ENCODE measurements at places on chromosomes 3 and 15. TPM values are rescaled to one million over a fixed set of nuclear protein-coding genes. Genes with fewer than 3 reads are reported as not detected.

DNA sequence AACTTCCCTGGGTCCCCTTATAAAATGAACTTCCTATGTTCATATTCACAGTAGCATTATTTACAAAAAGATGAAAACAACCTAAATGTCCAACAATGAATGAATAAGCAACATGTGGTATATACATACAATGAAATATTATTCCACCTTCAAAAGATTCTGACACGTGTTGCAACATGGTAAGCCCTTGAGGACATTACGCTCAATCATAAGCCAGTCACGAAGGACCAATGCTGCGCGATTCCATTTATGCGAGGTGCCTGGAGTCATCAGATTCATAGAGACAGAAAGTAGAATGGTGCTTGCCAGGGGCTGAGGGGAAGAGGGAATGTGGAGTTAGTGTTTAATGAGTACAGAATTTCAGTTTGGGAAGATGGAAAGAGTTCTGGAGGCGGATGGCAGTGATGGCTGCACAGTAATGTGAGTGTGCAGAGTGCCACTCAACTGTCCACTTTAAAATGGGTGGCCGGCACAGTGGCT lies 88.8 kb upstream of the ALDH1A3 start:
- H3K27me3 ChIP-seq, result peaks cover 22% of the 10 kb centered on the region
- no peak for DNase-seq
- no peak overlapping the region for H3K4me3 ChIP-seq
- no peaks in the 10 kb centered on the region for H3K36me3 ChIP-seq
- H3K27ac ChIP-seq, result no peak overlapping the region

GRCh38 chr3:98567666-98568270 lies 25.6 kb downstream of the CPOX start:
- H3K4me1 ChIP-seq, result peaks cover 40% of the 10 kb centered on the region
- H3K27me3 ChIP-seq, result no peaks in the 10 kb centered on the region
- H3K36me3 ChIP-seq, result no peaks in the 10 kb centered on the region
- peak overlapping the region; percentile 100 for H3K27ac ChIP-seq
- H3K4me3 ChIP-seq, result peak overlapping the region; percentile 33

DNA sequence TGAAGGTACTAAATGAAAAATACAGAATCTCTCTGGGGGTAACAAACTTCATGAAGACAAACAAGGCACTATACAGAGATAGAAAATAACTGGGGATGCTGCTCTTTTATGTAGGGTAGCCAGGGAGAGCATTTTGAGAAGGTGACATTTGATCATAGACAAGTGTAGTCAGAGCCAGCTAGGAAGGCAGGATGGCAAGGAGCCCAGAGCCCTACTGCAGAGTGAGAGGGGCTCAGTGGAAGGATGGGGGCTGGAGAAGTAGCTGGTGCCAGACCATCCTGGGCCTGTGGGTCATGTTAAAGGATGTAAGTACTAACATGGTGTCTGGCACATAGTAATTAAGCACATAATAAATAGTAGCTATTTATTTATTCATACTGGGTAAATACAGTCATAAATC lies 133.6 kb downstream of the MEIS2 start:
- H3K4me3 ChIP-seq, result no peak overlapping the region
- H3K4me1 ChIP-seq, result no peaks in the 10 kb centered on the region
- no peak overlapping the region for H3K27ac ChIP-seq
- H3K36me3 ChIP-seq, result no peaks in the 10 kb centered on the region
- DNase-seq, result no peak

GRCh38 chr3:31917303-31918005 lies 63.6 kb downstream of the OSBPL10 start:
- H3K27me3 ChIP-seq, result no peaks in the 10 kb centered on the region
- DNase-seq, result no peak
- H3K36me3 ChIP-seq, result no peaks in the 10 kb centered on the region

- H3K27ac ChIP-seq, result no peak overlapping the region
- H3K4me1 ChIP-seq, result peaks cover 20% of the 10 kb centered on the region
- peak overlapping the region; percentile 28 for H3K4me3 ChIP-seq
- peaks cover 24% of the 10 kb centered on the region for H3K27me3 ChIP-seq
- peaks cover 2% of the 10 kb centered on the region for H3K36me3 ChIP-seq
- no peak for DNase-seq
Measured at GRCh38 chr15:93862791-93863190, 368.6 kb upstream of the MCTP2 start.

DNA sequence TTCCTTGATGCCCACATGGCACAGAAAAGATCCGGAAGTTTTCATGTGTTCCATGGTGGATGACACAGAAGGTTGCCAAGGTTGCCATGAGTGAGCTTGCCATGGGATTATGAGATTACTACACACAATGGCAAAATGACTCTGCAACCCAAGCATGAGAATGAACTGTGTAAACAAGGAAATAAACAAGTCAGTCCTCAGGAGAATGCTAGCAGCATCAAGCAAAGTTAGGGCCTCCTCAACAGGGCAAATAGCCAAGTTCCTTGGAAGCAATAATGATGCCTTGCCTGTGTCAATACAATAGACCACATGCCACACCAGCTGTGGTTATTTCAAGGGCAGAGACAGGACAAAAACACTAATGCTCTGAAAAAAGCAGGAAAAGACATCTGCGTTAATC lies 41.8 kb downstream of the AQR start:
- H3K27me3 ChIP-seq, result no peaks in the 10 kb centered on the region
- DNase-seq, result no peak
- H3K36me3 ChIP-seq, result peaks cover 10% of the 10 kb centered on the region
- H3K27ac ChIP-seq, result no peak overlapping the region
- H3K4me1 ChIP-seq, result no peaks in the 10 kb centered on the region
- no peak overlapping the region for H3K4me3 ChIP-seq

GRCh38 chr3:63900459-63900858 lies 11.7 kb downstream of the SCAANT1 start:
- DNase-seq, result no peak
- peak overlapping the region; percentile 64 for H3K27ac ChIP-seq
- H3K27me3 ChIP-seq, result no peaks in the 10 kb centered on the region
- no peak overlapping the region for H3K4me3 ChIP-seq

DNA sequence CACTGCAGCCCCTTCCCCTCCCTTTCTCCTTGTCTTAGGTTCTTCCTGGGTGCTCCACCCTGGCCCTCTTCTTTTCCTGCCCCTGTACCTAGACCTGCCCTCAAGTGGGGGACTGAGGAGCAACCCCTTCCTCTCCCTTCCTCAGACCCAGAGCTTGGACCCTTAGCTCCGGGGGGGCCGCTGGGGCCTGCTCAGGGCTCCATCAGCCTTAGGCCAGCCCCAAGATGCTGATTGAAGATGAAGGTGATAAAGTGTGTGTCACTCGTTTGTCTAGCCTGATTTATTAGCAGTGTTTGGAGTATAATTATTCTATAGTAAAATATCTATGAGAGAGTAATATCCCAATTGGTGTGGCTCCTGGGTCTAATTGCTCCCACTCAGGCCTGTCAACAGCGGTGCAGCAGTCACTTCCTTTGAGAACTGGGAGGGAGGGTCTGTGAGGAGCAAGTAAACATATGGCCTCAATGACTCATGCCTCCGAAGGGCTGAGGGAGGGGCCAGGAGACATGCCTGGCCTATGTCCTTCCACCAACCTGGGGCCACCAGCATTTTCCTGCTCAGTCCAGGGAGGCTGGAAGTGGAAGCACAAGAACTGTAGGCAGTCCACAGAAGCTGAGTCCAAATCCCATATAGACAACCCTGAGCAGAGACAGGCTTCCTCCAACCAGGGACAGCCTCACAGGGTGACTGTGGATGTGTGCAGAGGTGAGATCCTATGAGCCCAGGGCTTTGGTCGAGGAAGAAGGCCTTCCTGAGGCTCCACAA lies 123.2 kb downstream of the DNAJB8 start:
- H3K27ac ChIP-seq, result peak overlapping the region; percentile 16
- no peaks in the 10 kb centered on the region for H3K27me3 ChIP-seq
- H3K4me3 ChIP-seq, result no peak overlapping the region

GRCh38 chr15:51846066-51846462 lies 16.6 kb downstream of the TMOD3 start:
- H3K27me3 ChIP-seq, result no peaks in the 10 kb centered on the region
- peak overlapping the region; percentile 41 for H3K27ac ChIP-seq
- no peak for DNase-seq

DNA sequence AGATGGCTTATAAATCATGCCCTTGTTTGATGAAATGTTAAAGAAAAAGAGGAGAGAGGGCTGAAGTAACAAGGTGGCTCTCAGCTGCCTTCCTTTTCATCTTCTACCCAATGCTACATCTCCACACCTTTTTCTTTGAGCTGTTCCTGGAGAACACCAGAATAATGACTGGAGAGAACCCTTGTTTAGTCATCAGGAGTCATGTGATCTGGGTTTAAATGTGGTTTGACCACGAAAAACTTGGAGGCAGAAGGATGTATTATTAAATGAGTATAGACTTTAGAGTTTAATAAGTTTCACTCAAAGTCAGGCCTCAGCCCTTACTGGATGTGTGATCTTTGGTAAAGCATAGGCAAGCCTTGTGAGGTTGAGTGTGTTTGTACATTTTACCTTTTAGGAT lies 230.3 kb upstream of the TBL1XR1 start:
- H3K27me3 ChIP-seq, result no peaks in the 10 kb centered on the region
- peak overlapping the region; percentile 93 for H3K27ac ChIP-seq
- no peak for DNase-seq

GRCh38 chr3:185137821-185138220 lies 15.0 kb downstream of the C3orf70 start:
- H3K36me3 ChIP-seq, result no peaks in the 10 kb centered on the region
- no peak overlapping the region for H3K27ac ChIP-seq
- H3K4me3 ChIP-seq, result no peak overlapping the region
- H3K27me3 ChIP-seq, result peaks cover 27% of the 10 kb centered on the region

DNA sequence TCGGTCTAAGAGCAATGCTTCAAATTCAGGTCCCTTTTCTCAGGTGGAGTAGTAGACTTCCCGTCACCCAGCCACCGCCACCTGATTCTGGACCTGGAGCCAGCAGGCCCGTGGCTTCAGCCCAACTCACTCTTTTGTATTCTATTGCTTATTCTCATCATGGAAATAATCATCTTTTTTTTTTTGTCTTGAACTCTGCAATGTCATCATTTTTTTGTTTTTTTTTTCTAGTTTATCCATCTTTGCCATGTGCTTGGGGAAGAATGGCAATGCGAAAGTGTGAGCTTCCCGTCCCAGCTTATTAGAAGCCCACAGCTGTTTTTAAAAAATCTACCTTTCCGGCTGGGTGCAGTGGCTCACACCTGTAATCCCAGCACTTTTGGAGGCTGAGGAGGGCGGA lies 51.3 kb upstream of the FSTL1 start:
- H3K27ac ChIP-seq, result no peak overlapping the region
- no peaks in the 10 kb centered on the region for H3K4me1 ChIP-seq
- peaks cover 30% of the 10 kb centered on the region for H3K27me3 ChIP-seq
- peaks cover 2% of the 10 kb centered on the region for H3K36me3 ChIP-seq
- DNase-seq, result no peak

DNA sequence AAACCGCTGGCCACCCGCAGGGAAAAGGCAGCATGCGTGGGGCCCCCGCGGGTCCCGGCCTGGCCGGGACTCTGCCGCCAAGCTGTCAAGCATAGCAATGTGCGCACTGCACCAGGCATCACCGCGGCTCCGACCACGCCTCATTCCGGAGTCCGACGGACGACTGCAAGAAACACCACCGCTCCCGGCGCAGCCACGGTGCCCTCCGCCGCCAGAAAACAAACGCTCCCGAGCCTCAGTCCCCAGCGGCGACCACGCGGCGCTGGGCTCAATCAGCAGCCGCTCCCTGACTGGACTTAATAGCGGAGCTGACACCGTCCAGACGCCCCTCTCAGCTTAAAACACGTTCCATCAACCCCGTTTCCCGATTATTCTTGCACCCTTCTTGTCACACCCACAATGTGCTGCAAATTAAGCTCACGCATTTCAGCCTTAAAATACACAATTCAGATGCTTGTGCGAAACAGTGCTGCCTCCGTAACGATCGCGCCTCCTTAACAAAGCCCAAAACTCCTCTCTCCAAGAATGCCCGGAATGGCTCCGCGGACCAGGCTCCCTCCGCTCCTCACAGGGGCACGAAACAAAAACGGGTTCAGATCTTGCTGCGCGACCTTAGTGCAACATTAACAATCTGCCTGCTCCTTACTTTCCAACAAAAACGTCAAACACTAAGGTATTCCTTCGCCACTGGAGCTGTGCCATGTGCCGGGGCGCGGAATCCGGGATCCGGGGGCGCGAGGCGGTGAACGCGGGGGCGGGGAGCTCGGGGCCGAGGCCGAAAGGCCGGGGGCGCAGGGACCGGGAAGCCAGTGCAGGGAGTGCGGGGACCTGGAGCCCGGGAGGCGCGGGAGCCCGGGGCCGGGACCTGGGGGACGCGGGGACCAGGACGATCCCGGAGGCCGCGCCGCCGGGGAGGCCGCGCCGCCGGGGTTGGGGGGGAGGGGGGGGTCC lies 655 bp downstream of the CYFIP1 start:
- H3K27ac ChIP-seq, result peak overlapping the region; percentile 90
- H3K27me3 ChIP-seq, result peaks cover 6% of the 10 kb centered on the region
- DNase-seq, result no peak
- H3K4me1 ChIP-seq, result peaks cover 16% of the 10 kb centered on the region
- H3K4me3 ChIP-seq, result peak overlapping the region; percentile 100

GRCh38 chr3:44893097-44893496 lies 18.7 kb downstream of the TGM4 start:
- no peaks in the 10 kb centered on the region for H3K36me3 ChIP-seq
- H3K4me1 ChIP-seq, result no peaks in the 10 kb centered on the region
- no peak overlapping the region for H3K4me3 ChIP-seq
- DNase-seq, result no peak
- peaks cover 6% of the 10 kb centered on the region for H3K27me3 ChIP-seq

GRCh38 chr15:84904419-84904818 lies 20.0 kb downstream of the SLC28A1 start:
- H3K36me3 ChIP-seq, result no peaks in the 10 kb centered on the region
- H3K27ac ChIP-seq, result no peak overlapping the region
- no peaks in the 10 kb centered on the region for H3K27me3 ChIP-seq
- DNase-seq, result no peak

DNA sequence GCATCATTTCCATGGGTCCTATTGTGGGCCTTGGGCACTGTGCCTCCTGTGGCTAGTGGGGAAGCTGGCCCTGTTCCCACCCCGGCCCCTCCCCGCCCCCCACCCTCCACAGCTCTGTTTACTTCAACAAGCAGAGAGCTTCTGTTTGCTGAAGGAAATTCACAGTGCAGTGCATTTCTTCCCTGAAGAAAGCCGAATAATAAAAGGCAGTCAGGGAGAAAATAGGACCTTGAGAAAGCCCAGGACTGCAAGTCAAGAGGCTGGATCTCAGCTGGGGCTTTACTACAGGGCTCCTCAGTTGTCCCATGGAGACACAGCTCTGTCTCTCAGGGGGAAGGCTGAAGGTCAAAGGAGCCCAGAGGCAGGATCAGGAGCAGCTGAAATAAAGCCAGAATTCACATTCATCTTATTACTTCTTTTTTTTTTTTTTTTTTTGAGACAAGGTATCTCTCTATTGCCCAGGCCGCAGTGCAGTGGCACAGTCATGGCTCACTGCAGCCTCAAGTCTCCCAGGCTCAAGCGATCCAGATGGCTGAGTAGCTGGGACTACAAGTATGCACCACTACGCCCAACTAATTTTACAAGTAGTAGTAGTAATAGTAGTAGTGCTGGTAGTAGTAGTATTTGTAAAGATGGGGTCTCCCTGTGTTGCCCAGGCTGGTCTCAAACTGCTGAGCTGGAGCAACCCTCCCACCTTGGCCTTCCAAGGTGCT lies 33.0 kb upstream of the LACTB start:
- no peak for DNase-seq
- no peak overlapping the region for H3K4me3 ChIP-seq
- H3K27me3 ChIP-seq, result peaks cover 16% of the 10 kb centered on the region
- peaks cover 5% of the 10 kb centered on the region for H3K4me1 ChIP-seq

- no peak overlapping the region for H3K4me3 ChIP-seq
- no peaks in the 10 kb centered on the region for H3K36me3 ChIP-seq
- no peaks in the 10 kb centered on the region for H3K4me1 ChIP-seq
- H3K27me3 ChIP-seq, result peaks cover 13% of the 10 kb centered on the region
- no peak for DNase-seq
Measured at GRCh38 chr15:100703032-100703578, 100.7 kb downstream of the ASB7 start.

GRM2 gene
- total RNA-seq, result 2.2 TPM

SLC22A14 gene
- not detected for total RNA-seq

HCN4 gene
- not detected for total RNA-seq

RHOV gene
- not detected for total RNA-seq

NMNAT3 gene
- total RNA-seq, result 1.7 TPM

ROBO2 gene
- not detected for total RNA-seq
